ENCODE measurements at places on chromosomes 12 and 14.

GRCh38 chr14:74846968-74847665, 28.8 kb downstream of the PROX2 start:
- DNase-seq: no peak

DNA sequence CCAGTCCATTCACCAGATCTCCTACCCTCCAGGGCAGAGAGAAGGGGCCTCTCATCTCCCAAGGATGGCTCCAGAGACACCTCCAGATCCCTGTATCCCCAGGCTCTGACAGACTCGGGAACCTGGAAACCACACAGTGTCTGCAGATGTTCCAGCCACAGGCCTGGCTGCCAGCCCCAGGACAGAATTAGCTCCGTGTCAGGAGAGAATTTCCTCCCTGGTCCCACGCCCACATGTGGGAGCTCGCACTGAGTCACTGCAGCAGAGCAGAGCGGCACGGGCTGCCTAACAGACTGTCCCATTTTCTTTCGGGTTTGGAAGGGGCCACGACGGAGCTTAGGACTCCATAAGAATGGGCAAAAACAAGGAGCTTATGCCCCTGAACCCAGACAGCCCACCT, 33.6 kb downstream of the CMKLR1 start:
- DNase-seq: no peak

- no peak for DNase-seq
Observed at GRCh38 chr14:68512088-68512487, 280.8 kb downstream of the ZFP36L1 start.

GRCh38 chr12:104522985-104523722, 66.4 kb downstream of the CHST11 start:
- no peak for DNase-seq

- no peak for DNase-seq
Observed at GRCh38 chr14:68840454-68840853, 47.6 kb upstream of the ZFP36L1 start.

DNA sequence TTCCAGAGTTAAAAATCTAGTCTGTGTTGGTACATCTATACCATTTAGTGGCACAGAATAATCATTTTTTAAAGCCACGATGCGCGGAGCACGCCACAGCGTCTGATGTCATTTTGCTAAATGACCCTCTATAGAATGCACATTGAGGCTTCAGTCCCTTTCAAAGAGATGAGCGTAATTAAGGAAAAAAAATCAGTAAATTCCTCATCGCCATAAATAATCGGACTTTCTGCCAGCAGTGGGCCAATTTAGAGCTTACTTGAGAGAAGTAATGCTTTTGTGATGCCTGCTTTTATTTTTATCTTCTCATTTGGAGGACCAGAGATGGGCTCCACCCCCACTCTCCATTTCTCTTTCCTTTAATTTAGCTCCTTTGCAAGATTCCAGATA, 4.0 kb downstream of the ASCL1 start:
- peak; percentile 95 for DNase-seq

GRCh38 chr12:51335931-51336330, 10.5 kb downstream of the CELA1 start:
- DNase-seq: no peak

DNA sequence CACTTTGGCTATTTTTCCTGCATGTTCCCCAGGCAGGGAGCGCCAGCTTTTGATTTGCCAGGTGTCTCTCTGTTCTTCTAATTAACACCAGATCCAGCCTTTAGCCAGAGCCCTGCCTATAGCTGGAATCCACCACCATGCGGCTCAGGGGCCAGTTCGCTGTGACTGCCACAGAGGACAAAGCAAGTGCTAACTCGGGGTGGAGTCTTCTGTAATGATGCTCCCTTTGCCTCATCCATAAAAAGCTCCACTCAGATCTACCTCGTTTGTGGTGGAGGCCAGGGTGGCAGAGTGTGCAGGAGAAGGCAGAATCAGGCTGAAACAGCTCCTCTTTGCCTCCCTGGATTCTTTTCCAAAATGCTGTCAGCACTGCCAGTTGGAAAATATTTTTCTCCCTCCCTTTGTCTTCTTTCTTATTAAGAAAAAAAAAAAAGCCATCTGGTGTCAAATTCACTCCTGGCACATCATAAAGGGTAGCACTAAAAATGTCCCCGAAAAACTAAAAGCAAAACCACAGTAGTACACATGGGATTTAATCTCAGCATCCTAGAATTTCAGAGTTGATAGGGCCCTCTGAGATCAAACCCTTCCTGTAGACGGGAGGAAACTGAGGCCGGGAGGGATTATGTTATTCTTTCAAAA, 18.0 kb upstream of the CTDSP2 start:
- DNase-seq: no peak

GRCh38 chr14:90760591-90761316, 55.5 kb downstream of the TTC7B start:
- DNase-seq: peak; percentile 22

DNA sequence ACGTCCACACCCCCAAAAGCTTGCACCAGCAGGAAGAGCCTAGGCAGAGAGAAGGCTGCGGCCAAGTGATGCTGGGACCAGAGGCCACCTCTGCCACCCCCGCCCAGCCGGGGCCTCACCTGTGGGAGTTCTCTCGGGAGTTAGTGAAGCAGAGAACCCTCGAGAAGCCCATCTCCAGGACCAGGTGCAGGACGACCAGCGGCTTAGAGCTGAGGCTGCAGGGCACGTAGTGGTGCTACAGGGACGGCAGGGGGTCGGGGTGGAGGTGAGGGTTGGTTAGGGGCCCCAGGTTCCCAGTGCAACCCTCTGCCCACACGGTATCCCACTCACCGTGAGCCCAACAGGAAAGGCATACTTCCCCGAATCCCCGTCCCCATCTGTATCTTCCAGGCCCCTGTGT, 3.6 kb downstream of the DDX51 start:
- no peak for DNase-seq

- DNase-seq: no peak
Observed at GRCh38 chr12:66776974-66777373, 98.1 kb upstream of the GRIP1 start.

GRCh38 chr12:52086366-52086765, 6.9 kb downstream of the SMIM41 start:
- DNase-seq: no peak

GRCh38 chr12:94594443-94594825, 55.9 kb downstream of the TMCC3 start:
- DNase-seq: no peak

DNA sequence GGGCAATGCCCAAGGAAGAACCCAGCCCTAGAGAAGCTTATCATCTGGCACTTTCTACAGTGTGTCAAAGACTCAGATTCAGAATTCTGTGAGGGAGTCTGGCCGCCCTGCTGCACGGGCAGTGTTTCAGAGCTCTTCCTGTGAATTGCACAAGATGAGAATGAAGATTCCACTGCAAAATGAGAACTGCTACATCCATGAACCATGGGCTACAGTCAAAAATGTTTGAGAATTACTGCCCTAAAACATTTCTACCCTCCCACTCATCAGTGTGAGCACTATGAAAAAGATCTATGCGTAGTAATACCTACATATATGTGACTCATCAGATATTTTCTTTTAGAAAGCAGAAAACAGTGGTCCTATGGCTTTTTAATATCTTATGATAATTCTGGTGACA, 104.0 kb downstream of the STAB2 start:
- no peak for DNase-seq

GRCh38 chr12:43284486-43285158, 267.4 kb downstream of the ADAMTS20 start:
- DNase-seq: no peak

- no peak for DNase-seq
Observed at GRCh38 chr12:121568518-121568917, 12.3 kb downstream of the KDM2B start.

GRCh38 chr12:46342562-46343033, 30.0 kb downstream of the SLC38A2 start:
- peak; percentile 9 for DNase-seq

GRCh38 chr12:21985155-21985554, 43.9 kb upstream of the ABCC9 start:
- DNase-seq: no peak

- no peak for DNase-seq
Observed at GRCh38 chr14:75459791-75460190, 32.0 kb downstream of the JDP2 start.

- DNase-seq: no peak
Observed at GRCh38 chr12:70290116-70290515, 46.9 kb downstream of the CNOT2 start.

DNA sequence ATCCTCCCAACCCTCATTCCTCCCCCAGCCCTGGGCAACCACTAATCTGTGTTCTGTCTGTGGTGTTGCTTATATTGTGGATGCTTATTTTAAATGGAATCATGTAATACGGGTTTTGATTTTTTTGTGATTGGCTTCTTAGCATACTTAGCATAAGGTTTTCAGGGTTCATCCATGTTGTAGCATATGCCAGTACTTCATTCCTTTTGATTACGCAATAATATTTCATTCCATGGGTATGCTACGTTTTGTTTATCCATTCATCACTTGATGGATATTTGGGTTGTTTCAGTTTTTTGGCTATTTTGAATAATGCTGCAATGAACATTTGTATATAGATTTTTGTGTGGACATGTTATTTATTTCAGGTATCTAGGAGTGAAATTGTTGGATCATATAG, 82.9 kb downstream of the TSPAN9 start:
- no peak for DNase-seq

DNA sequence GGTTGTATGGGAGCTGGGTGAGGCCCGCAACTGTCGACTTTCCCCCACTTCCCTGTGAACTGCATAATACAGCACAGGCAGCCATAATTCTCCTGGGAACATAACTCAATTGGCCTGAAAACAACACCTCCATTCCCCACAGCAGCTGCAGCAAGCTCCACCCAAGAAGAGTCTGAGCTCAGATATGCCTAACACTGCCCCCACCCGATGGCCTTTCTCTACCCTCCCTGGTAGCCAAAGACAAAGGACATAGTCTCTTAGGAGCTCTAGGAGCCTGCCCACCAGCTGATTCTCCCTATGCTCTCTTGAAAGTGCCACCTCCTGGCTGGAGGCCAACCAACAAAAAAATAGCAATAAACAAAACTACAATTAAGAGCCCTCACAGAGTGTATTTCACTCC, 542.7 kb upstream of the LMO3 start:
- DNase-seq: no peak

DNA sequence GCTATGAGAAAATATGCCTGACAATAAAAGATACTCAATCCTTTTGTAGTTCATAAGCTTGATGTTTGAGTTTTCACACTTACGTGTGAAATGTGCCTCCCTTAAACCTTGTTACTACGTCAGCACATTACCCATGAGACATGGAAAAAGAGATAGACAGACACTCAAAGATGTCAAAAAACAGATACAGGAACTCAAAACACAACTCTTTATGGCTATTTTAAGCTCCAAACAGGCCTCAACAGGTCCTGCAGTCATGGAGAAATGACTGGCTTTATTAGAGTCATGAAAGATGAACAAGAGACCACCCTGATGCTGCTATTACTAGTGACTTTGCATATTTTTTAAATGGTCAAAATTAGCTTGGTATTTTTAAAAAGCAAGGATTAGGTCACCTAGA, 184.5 kb downstream of the MON2 start:
- DNase-seq: no peak

GRCh38 chr12:28780960-28781359, 368.1 kb upstream of the FAR2 start:
- no peak for DNase-seq

DNA sequence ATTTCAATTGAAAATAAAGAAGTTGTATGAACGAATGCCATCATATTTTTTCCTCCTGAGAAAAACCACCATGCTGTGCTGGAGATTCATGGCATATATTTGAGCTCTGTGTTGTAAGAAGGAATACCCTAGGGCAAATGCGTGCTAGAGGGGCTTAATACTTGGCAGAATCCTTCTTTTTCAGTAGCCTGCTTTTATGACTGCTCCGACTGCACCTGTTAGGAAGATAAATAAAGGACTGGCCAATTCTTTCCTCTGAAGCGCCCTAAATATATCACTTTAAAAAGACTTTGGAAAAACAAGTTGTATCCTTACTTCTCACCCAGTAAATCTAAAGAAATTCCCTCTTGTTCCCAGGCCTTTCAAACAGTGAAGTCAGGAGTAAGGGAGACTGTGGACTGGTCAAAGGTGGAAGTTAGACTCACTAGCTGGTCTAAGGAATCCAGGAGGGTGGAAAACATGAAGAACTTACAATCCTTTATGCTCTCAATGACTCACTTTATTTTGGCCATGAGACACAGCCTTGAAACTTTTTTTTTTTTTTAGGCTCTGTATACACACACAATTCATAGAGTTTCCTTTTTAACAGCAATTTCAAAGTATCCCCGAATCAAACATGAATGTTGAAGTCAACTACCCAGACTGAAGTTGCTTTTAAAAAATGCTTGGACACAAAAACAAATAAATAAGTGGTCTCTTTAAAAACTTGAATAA, 5.2 kb downstream of the MYBPC1 start:
- DNase-seq: no peak

DNA sequence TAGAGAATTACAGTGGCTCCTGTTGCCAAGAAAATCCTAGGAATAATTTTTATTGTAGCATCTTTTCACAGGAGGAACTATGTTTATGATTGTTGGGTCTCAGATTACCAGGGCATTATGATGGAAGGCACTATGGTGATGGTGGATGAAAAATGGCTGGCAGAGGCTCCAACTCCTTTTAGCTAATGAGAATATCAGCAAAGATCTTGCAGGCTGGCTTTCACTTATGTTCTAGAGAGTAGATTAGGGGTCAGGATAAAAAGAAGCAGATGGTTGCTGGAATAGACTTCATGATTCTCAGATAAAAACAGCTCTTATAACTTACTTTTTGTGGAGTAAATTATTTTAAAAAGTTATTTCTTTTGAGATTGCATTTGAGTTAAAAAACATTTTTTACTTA, 501.9 kb downstream of the TRHDE start:
- no peak for DNase-seq

DNA sequence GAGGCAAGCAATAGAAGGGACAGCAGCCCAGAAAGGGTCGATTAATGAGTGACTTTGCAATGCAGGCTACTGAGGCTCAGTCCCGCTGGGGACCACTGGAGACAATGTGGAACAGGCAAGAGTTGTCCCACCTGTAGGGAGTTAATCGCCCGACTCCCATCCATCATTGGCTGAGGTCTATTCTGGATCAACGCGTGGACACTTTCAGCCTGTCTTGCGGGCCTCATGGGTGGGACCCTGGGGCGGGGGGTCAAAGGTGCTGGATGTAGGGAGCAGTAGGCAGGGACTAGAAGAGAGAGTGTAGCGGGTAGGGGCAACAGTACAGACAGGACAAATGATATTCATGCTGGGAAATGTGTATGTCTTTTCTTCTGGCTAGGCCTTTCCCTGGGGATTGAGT, 6.1 kb downstream of the IFI27L2 start:
- no peak for DNase-seq

- no peak for DNase-seq
Observed at GRCh38 chr12:130583800-130584199, 132.3 kb downstream of the RIMBP2 start.

Measured in NCI-H1105 (cell line).